ENCODE measurements at places on chromosomes 2 and 18.

DNA sequence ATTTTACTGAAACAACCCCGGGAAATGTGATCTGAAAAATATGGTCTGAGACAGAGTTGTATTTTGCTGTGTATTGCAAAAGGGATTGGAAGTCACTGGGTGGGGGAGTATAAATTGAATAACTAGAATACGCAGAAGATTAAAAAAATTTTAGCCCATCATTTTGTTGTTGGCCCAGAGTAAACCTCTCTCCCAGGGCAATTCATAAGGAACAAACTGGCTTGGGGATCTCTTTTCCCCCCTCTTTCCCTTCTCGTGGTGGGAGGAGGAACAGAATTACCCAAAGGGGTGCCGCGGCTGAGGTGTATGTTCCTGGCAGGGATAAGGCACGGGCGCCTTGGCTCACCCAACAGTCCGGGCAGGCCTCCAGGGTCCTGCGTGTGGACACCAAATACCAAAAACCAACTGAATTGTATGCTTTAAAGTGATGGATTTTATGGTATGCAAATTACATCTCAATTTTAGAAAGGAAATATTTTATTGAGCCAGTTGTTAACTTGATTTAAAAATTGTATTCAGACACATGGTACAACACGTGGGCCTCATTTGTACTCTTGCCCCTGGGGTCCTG, 121.2 kb upstream of the SPRED2 start:
- DNase-seq = no peak

- peak; percentile 50 for DNase-seq
These were observed 58.1 kb downstream of the NCKAP1 start for GRCh38 chr2:182980115-182980514.

DNA sequence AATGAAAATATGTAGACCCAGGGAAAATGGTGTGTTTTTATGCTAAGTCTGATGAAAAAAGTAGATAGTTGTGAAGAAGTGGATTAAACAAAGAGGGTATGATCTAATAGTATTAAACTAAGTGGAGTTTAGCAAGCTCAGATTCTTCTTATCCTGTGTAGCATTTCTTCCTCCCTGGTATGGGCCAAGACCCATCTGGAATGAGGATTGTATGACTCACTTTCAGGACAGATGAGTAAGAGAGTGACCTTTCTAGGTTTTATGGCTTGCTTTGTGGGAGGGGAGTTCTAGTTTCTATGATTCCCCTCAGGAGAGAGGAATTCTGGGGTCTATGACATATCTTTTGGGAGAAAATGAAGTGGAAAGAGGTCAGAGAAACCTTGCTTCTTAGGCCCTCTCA, 550.1 kb downstream of the SPAG16 start:
- DNase-seq = peak; percentile 87

DNA sequence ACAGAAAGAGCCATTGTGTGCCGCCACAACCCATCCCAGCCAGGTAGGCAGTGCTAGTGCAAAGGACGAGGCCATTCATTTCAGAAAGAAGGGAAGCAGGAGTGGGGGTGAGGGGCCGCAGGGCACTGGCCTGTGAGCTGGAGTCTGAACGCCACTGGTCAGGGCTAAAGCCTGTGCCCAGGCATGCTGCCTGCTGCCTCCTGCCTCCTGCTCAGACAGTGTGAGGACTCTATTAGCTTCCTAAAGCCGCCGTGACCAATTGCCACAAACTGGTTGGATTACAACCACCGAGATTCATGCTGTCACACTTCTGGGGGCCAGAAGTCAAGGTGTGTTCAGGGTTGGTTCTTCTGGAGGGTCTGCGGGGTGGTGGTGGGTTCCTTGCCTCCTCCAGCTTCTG, 21.2 kb downstream of the ACKR3 start:
- no peak for DNase-seq

DNA sequence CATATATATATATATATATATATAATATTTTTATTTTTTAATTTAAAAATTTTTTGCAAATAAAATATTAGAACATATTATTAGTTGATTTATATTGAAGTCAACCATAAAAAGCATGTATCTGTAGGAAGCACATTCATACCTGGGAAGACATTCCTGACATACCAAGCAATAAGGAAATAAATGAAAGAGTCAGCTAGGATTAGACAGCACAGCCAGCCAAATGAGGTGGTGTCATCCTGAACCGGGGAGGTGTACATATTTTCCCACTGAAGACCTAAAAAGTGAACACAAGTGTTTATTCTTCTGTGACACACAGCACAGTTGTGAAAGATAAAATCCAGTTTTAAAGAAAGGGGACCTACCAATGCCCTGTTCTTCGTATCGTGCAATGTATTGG, 149.2 kb downstream of the ABCA12 start:
- DNase-seq = no peak

GRCh38 chr2:203533676-203534591, 1.2 kb downstream of the RAPH1 start:
- DNase-seq = peak; percentile 69

- peak; percentile 58 for DNase-seq
These were observed 68.0 kb downstream of the KLHL29 start for GRCh38 chr2:23452853-23453420.

GRCh38 chr2:224591220-224591619, 6.1 kb upstream of the CUL3 start:
- DNase-seq = no peak

DNA sequence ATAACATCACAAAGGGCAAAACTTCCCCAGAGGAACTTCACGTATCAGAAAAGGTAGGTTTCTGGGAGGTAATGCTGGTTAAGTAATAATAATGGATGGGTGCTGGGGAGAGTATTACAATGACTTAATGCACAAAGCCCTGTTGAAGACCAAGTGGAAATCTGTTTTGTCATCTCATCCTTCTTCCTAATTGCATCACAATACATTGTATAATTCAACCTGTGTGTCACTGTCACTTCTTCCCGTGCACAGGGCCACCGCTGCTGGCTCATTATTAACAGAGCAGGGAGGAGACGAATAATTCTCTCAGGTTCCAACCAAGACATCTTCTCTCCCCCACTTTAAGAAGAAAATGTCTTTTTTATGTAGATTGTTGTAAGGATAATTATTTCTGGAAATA, 290.9 kb downstream of the AGAP1 start:
- no peak for DNase-seq

DNA sequence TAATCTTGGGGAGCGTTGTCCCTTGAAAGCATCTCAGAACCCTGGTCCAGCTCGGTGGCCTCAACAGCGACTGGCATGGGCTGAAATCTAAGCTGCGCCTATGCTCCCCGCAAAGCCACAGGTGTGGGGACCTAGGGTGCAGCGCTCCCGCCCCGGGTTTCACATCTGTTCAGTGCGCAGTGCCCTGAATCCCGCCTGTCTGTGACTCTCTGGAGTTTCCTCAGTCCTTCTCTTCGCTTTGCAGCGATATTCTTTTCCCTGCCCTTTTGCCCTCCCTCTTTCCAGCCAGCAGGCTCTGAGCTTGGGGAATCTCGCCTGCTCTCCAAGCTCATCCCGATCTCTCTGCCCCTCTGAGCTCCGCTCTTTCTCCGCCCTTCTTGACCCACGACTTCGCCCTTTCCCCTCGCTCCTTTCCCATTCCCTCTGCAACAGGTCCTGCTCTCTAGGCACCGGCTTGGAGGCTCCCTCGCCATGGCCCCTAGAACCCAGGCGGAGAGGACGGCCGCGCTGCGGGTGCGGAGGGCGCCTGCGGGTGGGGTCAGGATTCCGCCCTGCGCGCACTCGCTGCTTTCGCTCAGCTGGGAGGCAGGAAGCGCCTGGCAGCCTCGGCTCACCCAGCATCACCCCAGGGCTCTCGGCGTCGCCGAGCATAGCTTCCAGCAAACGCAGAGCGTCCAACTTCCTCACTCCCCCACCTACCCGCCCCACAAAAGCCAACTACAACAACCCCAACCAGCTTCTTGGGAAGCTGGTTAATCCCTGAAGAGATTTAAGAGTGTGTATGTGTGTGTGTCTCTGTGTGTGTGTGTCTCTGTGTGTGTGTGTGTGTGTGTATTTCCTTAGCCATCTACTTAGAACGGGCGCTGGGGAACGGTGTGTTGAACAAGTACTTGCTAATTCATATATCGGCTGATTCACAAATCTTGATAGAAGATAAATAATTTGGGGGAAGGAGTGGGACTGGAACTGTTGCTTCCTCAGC, 1.1 kb downstream of the GRP start:
- no peak for DNase-seq

- DNase-seq = no peak
These were observed 5.7 kb upstream of the WDSUB1 start for GRCh38 chr2:159292157-159292556.

DNA sequence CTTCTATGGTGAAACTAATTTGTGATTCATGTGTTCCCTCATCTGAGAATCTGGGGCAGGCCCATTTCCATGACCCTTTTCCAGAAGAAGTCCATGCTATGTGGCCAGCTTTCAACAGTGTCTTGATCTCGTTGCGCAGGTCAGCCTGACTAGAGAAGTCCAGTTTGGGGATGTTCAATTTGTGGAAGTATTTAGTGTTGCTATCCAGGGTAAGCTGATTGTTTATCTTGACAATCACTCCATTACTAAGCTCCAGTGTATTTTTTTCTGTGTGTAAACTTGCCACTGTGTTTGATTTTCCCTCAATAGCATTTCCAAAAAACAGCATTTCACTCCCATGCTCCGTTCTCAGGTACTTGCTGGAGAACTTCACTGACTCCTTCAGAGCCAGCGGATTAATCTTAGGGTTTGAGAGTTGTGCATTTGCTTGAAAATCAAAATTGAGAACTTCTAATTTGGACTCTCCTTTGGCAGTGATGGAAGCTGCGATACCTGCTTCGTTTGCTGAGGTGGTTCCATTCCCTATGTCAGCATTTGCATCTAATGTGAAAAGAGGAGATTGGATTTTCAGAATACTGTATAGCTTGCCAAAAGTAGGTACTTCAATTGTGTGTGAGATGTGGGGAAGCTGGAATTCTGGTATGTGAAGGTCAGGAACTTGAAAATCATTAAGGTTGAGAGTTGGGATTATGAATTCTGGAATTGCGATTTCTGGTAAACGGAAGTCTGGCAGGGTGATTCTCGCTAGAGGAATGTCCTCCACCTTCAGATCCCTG, 35.7 kb downstream of the APOB start:
- DNase-seq = no peak

DNA sequence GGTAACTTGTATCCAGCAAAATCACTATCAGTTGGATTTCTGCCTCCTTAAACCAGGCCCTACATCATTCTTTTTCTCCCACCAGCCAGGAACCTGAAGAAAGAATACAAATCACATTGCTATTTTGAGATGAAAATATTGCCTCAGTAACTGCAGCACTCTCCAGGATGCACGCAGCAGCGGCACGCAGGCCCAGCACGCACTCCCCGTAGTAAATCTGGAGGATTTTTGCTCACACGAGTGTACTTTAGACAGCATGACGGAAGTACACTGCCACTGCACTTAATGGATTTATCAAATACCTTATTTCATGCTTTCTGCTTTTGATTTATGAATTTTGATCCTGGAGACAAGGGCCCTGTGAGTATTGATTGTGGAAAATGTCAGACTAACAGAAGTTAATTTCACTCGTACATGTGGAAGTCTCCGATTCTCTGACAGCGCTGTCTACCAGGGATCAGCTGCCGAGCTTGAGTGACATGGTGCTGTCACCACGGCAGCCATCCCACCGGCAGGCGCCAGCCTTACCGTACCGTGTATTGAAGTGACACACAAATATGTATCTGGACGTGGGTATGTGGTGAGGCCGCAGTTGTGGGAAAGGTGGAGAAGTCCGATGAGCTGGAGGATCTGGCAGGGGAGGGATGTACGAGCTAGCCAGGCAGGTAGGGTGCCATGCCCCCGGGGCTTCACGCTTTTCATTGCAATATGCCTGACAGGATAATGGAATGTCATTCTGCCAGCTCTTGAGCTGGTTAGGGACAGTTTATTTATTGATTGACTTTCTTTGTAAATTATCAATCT, 863.7 kb downstream of the GALR1 start:
- DNase-seq = no peak

DNA sequence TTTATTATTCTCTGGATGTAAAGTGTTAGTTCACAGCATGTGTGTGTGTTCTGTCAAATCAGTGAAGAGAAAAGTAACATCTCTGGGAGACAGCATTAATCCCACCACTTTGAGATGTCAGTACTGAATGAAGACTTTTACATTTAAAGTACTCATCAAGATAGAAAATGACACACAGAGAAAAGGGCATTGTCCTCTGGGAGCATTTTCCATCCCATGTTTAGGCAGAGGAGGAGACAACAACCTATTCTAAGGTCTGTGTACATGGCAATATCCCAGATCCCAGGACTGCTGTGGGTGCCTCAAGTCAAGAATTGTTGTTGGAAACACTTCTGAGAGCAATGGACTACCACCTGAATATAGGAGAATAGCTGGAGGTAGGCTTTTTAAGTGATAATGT, 201.5 kb downstream of the PPP1R1C start:
- no peak for DNase-seq

DNA sequence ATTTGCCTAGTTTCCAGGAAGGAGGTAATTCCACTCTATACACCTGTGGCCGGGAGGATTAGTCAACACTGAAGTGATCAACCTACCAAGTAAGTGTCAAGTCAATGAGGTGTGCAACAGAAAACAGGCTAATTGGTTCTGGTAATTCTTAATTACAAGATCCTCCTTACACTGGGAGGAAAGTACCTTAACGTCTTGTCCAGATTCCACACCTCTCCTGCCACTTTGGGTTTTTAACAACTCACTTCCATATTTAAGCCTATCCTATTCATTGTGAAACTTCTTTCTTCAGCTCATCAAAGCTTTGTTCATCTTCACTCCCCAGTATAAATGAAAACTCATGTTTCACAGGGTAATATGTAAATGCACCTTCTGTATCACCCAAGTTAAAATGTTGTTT, 22.0 kb upstream of the MAP4K4 start:
- no peak for DNase-seq

GRCh38 chr2:46413631-46414030, 65.7 kb upstream of the TMEM247 start:
- no peak for DNase-seq

GRCh38 chr2:82120654-82121053, 1816.1 kb upstream of the LRRTM1 start:
- DNase-seq = no peak

DNA sequence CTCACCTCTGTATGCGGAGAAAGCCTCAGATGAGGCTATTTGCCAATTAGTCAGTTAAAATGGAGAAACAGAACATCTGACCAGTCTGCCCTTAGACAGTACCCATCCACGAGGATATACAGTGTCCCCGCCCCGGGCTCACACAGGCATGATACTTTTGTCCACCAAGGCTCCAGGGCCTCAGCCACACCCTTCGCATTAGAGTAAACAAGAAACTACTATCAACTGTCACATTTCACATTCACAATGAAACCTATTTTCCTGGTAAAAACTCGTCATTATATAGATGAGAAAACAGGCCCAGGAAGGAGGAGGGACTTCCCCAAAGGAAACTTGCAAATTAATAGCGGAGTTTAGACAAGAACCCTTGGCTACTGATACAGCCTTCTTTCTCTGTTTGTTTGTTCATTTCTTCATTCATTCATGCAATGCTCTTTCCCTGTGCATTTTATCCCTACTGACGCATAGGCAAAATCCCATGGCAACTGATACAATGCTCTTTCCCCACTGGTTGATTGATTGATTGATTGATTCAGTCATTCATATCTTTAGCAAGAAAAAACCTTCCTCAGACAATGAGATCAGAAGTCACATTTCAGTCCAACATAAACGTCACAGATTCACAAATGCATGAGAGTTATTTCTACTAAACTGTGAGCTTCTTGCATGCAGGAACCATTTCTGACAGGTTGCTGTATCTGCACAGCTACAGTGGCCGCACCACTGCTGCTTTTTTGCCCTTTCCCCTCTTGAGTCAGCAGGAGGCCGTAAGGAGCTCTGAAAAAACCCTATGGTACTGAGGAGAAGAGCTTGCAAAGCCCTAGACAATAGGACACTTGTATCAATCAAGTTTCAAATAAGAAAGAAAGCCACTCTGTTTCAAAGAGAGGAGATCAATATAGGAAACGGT, 777.1 kb downstream of the RNF144A start:
- no peak for DNase-seq
